ENCODE measurements at places on chromosomes 1 and 21.

DNA sequence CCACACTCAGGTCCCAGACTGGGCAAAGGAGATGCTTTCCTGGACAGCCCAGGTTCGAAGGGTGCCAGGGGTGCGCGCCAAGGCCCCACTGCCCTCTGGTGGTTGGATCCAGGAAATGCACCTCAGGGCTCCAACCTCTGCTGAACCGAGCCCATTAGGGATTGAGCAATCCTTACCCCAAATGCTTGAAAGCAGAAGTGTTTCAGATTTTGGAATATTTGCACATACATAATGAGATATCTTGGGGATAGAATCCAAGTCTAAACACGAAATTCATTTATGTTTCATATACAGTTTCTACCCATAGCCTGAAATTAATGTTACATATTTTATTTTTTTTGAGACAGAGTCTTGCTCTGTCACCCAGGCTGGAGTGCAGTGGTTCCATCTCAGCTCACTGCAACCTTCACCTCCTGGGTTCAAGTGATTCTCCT lies 57.4 kb downstream of the SLC9A1 start:
- DNase-seq: peak; percentile 90

- DNase-seq: no peak
Observed at GRCh38 chr1:225522588-225523262, 94.9 kb upstream of the LBR start.

- DNase-seq: no peak
Observed at GRCh38 chr1:17516303-17517214, 22.9 kb upstream of the ARHGEF10L start.

DNA sequence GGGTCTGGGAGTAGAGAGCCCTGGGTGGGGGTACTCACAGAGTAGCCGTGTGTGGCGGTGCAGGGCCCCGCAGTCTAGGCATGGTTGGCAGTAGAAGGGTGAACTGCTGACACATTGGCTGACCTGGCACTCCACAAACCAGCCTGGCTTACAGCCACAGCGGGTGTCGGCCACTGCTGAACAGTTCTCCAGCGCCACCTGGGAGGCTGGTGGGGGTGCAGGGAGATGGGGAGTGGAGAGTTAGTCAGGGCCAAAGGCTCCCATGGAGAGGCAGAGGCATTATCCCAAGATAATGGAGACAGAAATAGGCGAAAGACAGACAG lies 1.5 kb downstream of the TNFRSF25 start:
- DNase-seq: no peak

GRCh38 chr1:161915051-161915503 lies 108.6 kb downstream of the OLFML2B start:
- DNase-seq: no peak

DNA sequence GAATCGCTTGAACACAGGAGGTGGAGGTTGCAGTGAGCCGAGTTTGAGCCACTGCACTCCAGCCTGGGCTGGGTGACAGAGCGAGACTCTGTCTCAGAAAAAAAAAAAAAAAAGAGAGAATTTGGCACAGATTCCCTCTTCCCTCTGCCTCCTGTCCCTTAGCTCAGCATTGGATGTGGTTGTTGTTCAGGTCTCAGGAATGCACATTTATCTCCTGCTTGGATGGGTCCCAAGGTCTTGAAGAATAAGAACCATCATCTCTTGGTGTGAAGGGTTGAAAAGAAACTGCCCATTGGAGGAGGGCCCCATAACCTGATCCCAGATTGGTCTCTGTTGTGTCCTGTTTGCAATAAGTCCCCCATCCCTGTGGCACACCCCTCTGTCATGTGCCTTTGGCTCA lies 34.9 kb downstream of the UBIAD1 start:
- DNase-seq: no peak

- no peak for DNase-seq
Observed at GRCh38 chr1:15692121-15692682, 8.1 kb downstream of the PLEKHM2 start.

DNA sequence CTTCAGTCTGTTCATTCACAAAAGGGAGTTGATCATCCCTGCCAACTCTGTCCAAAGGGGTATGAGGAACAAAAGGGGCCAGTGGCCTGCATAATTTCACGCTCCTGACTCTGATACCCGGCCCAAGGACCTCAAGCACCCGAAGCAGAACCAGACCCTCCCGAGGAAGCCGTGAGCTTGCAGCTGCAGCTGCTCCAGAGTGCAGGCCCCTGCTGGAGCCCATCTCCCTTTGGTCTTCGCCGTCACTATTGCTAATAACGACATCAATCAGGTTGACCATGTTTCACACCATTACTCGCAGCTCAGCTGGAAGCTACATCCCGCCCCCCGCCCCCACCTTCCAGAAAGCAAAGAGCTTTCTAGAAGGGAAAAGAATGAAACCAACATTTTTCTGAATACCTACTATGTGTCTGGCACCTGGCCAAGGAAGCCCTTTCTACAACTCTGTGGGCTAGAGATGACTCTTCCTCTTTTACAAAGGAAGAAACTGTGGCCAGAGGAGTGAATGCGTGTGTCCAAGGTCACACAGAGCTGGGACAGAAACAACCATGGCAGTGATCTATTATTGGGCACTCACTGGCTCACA lies 5.5 kb downstream of the NKAIN1 start:
- no peak for DNase-seq

DNA sequence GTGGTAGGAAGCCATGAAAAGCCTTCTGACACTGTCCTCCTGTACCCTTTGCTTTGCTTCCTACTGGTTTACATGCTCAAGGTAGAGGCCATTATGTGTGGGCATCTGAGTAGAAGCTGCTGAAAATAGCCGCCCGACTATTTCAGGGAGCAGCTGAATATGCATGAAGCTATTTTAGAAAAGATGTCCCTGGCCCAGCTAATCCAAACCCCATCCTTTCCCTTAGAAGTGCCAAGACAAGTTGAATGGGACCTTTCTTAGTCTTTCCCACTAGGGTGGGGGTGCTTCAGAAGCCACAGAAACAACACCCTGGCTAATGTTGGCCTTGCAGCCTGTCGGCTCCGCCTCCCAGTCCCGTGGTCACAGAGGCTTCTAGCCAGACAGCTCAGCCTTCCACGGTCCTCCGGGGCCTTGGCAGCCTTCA lies 205.1 kb upstream of the EDN2 start:
- peak; percentile 29 for DNase-seq

- DNase-seq: no peak
Observed at GRCh38 chr1:115288591-115289198, 49.4 kb downstream of the NGF start.

GRCh38 chr1:80023358-80023757 lies 1016.8 kb upstream of the ADGRL4 start:
- DNase-seq: peak; percentile 38

GRCh38 chr1:172125812-172126430 lies 284.6 kb downstream of the DNM3 start:
- no peak for DNase-seq

GRCh38 chr1:173002891-173003838 lies 47.6 kb downstream of the TNFSF18 start:
- DNase-seq: peak; percentile 56

GRCh38 chr21:45618287-45618686 lies 25.2 kb upstream of the PCBP3 start:
- DNase-seq: no peak

GRCh38 chr1:33893147-33893830 lies 29.4 kb downstream of the HMGB4 start:
- peak; percentile 86 for DNase-seq

DNA sequence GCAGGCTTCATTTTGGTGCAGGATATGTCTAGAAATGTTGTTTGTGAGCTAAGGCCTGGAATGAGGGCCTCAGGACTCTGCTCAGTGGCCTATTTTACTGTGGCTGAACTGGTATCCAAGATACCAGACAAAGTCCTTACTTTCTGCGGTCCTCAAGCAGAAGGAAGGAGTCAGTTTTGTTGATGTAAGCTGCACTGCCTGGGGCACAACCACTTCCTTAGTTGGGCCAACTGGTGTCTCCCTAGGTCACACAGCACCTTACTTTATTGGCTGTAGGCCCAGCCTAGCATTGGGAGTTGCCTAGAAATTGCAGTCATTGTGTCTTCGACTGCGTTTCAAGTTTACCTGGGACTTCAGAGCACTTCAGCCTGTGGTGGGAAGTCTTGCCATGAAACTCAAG lies 1322.7 kb downstream of the AMY1C start:
- DNase-seq: no peak

DNA sequence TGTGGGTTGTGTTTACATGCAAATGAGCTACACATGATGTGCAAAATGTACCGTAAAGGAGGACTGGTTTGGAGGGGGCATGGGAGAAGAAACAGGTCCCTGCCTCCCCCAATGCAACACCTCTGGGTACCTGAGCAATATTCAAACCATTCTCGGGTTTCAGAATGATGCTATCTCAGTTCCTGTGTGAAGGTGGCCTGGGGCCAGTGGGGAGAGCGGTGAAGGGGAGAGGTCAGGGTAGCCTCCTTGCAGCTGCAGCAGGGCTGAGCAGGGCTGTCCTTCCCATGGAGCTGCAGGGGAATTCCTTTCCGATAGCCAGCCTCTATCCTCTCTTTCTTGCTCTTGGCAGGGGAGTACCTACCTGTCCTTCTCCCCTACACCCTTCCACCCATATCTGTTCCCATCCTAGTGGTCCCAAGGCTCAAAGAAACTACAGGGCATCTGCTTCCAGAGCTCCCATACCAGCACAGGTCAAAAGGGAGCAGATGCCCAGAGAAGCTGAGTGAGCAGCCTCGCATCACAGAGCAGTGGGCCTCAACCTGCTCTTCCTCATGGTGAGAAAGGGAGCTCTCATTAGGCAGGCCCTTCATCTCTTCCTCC lies 11.9 kb downstream of the MEF2D start:
- DNase-seq: no peak

DNA sequence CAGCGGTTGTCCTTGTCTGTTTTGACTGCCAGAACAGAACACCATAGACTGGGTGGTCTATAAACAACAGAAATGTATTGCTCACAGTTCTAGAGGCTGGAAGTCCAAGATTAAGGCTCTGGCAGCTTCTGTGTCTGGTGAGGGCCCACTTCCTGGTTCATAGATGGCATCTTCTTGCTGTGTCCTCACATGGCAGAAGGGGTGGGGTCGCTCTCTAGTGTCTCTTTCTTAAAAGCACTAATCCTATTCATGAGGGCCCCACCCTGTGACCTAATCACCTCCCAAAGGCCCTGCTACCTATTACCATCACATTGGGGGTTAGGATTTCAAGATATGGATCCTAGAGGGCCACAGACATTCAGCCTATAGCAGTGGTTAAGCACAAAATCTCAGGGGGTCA lies 304.4 kb downstream of the NFIA start:
- no peak for DNase-seq

DNA sequence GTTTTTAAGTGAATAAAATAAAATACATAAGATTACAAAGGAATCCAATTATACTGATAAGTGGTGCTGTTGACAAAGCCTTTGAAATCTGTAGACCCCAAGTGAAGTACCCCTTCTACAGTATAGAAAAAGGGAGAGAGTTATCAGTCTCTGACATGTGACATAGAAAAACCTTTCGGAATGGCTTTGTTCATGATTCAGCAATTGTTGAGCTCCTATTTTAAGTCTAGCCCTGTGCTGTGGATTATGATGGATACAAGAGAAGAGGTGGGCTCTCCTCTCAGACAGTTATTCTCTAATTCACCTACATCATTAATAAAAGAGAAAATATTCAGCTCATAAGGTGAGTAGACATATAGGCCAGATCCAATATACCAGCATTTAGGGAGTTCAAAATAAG lies 53.3 kb upstream of the ITPKB start:
- DNase-seq: no peak

Data from AG20443 (cell line).